Aorta (tissue), 5 donors: ENCODE measurements at places on chromosomes 3 and 15.

DNA sequence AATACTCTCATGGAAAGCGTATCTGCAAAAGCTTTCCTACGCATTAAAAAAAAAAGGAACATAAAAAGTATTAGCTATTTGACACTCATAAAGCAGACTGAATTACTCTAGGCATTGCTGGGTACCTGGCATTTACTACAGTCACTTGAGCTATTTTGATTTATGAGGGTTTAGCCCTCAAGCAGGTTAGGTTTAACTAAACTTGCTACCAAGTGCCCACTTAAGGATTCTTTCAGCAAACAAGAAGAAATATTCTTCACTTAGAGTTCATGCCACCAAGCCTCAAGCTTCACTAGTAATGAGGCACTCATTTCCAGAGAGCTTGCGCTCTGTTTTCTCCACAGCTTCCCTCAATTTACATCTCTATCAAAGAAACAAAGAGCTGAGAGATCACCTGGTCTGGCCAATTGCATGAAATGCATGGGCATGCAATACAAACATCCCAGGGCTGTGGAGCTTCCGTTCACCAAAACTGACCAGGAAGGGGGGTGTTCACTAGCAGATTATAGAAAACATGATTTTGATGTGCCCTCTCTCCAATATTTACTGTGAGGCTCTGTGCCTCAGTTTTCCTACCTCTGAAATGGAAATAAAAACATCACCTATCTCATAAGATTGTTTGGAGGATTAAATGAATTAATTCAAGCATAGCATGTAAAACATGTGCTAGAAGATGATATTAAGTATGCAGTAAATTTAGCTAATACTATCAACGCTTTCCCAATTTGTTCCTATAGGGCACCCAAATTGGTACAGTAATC is 217.3 kb downstream of the RORA start:
- DNase-seq, result no peak

GRCh38 chr3:19645093-19645492 is 288.9 kb downstream of the EFHB start:
- no peak for DNase-seq

DNA sequence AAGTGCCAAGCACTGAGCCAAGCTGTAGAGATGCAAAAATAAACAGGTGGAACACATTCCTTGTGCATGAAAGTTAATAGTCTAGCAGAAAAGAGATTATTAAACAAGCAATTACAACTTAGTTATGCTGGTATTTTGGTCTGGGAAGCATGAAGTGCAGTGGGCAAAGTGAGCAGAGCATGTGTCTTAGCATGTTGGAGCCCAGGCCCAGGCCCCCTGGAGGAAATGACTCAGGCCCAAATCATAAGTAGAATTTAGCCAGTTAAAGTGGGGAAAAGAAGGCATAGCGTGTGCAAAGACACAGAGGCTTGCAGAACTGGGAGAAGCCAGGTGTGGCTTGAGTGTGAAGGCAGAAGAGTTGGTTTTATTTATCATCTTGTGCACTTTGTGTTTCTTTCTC is 163.8 kb upstream of the ATP11B start:
- DNase-seq, result no peak

DNA sequence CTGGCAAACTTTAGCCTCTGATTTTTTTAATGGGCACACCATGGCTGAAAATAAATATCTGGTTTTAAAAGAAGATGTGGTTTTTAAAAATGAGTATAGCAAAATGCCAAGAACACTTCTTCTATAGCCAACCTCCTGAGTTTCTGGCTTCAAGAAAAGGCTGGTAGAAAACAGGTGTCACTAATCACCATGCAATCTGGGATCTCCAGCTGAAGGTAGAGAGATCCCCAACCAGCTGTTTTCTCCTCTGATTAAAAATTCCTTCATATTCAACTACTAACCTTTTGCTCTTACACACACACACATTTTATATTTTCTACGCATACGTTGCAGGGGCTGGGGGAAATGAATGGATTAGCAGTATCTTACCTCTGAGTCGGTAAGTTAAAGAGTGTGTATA is 279.6 kb upstream of the ROBO2 start:
- DNase-seq, result no peak

- no peak for DNase-seq
These were observed 4.9 kb upstream of the UCN2 start for GRCh38 chr3:48568476-48568875.

DNA sequence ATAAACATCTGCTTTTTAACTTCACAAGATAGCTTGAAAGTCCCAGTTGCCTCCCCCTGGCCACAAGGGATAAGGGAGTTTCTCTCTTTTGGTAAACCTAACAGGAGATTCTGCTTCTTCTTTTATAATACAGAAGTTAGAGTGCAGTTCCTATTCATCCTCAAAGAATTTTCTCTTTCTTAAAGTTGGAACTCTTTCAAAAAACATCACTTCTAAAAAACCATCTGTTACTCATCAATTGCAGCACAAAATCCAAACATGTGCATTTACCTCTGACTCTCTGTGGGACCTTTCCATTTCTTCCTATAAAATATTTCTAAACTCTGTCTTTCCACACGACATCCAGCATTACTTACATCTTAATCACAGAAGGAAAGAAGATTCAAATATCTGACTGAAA is 5.1 kb downstream of the DPH6 start:
- no peak for DNase-seq

GRCh38 chr3:53140847-53141845 is 10.9 kb upstream of the RFT1 start:
- peak; percentile 64 for DNase-seq

DNA sequence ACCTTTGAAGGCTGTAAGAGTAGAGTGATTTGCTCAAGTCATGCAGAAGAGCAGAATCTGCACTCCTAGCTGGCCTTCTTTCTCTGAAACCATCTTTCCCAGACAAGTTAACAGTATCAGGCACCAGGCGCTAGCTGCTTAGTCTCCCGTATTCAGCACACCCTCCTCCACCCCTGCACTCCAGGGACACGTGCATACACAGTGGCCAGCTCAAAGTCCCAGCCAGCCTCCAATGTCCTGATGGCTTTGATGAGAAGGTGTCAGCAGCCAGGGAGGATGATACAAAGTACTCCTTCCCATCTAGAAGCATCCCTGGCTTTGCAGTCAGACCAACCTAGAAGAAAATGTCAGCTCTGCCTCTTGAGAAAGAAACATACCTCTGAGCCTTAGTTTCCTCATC is 177.8 kb downstream of the ADAMTS17 start:
- DNase-seq, result no peak

- no peak for DNase-seq
These were observed 917.7 kb downstream of the IGSF11 start for GRCh38 chr3:118116991-118117390.

DNA sequence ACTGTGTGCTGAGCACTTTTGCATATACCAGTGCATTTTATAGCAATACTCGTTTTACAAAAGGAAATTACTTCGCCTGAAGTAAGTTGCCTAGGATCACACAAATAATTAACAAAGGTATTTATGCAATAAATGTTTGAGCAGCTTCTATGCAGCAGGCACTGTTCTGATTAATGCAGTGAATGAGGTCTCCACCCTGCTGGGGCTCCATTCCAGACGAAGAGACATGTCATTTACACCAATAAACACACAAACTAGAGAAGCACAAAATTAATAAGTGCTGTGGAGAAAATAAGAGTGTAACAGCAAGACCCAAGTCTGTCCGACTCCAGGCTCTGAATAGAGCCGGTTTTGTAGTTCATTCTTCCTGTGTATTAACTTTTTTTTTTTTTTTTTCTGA is 17.5 kb downstream of the NOX5 start:
- no peak for DNase-seq

DNA sequence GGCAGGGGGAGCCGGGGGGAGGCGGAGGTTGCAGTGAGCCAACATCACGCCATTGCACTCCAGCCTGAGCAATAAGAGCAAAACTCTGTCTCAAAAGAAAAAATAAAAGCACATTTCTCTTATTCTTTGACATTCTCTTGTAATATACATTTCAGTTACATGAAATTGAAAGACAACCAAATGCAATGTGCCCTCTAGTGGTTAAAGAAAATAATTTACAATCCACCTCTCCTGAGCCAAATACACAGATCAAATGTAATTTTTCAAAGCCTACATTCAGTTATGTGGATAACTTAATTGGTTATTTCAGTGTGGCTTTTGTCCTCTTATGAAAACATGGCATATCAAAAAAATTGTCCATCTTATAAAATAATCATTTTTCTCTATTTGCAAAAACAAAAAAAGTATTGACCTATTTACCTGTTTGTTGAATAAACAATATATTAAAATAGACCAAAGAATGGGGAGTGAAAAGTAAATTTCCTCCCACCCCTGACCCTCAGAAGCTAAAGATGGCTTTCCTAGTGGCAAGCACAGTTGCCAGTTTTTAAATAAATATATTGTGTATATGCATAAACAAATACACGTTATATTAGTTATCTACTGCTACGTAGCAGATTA is 14.2 kb upstream of the U2SURP start:
- no peak for DNase-seq

GRCh38 chr3:58867621-58868020 is 182.2 kb downstream of the CFAP20DC start:
- no peak for DNase-seq

DNA sequence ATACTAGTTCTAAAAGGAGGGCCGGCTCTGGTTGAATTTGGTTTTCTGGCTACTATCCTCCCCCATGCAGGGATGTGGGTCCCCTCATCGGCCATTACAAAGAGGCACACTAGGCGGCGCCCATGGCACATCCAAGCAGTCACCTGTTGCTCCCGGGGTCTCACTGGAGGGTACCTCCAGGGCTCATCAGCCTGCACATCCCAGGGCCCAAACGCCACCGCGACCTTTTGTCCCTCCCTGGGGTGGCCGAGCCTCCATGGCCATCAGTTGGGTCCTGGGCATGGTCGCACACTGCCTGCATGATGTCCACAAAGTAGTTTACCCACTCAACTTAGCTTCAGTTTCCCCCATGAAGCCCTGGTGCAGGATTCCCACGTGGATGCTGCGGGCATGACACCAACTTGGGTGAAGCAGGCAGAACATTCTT is 28.3 kb downstream of the IDH3A start:
- no peak for DNase-seq

DNA sequence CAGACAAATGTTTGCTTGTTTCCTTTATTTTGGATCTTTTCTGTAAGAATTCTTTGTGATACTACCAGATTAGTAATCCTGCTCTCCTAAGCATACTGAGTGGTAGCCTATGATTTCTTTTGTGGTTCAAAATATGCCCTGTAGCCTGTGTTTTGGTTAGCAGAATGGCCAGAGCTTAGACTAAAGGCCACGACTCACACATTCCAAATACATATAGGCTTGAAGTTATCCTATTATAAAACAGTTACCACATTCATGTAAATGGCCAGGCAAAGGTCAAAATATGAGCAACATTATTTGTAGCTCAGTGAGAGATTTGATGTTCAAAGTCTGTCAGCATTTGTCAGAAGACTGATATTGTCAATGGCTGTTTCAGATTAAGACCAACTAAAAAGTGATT is 84.5 kb downstream of the MITF start:
- DNase-seq, result no peak

DNA sequence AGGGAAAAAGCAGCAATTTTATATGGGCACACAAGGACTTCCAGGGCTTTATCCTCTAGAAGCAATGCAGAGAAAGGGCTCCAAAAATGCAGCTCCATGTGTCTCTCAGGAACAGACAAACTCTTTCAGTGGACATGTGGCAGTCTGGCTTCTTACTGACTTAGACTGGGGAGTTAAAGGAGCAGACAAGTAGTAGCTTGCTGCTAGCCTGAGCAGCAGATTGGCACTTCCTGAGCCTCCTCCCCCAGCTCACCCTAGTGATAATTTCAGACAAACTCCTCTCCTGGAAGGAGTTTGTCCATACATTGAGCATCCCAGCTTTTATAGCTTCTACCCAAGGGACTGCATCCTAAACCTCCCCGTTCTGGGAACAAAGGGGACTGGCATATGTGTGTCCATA is 101.7 kb upstream of the MANF start:
- DNase-seq, result no peak

DNA sequence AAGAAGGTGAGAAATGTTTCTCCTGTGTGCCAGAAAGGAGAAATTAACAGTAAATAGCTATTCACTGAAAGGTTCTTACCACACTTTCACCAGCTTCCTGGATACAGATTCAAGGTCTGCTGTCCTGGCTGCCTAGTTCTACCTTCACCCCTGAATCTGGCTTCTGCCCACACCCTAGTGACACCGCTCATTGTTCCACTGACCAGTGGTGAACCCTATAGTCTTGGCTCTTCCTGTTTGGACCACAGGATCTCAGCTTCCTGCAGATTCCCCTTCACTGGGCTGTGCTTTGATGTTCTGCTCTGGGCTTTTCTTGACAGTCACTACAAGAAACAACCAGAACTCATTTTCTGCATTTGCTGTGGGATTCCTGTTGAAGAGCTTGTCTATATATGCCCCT is 250.0 kb downstream of the XXYLT1 start:
- DNase-seq, result no peak

DNA sequence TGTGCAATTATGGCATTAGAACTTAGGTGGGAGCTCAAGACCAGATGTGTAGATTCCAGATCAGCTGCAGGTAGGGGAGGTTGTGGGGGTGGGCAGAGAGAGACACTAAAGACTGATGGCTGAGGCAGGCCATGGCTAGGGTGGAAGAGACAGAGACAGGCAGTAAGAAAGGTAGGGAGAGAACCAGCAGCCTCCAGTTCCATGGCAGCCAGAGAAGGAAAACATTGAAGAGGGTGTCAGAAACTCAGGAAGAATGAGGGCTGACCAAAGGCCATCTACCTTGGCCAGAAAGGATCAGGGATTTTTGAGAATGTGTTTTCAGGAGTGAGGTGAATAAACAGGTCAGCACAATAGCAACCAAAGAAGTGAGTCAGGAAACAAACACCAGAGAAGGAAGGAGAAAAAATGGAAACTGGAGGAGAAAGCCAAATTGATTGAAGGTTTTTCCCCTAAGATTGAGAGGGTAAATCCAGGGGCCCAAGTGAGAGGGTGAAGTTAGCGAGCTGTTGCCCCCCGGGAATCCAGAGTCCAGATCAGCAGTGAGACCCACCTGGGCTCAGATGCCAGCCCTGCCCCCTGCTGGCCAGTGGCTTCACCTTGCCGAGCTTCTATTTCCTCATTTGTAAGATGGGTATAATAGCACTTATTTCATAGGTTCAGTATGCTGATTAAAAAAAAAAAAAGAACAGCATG is 41.0 kb downstream of the ABHD2 start:
- DNase-seq, result peak; percentile 85

GRCh38 chr3:14406336-14406735 is 3.9 kb downstream of the SLC6A6 start:
- no peak for DNase-seq
